ENCODE measurements at places on chromosomes 1 and 21.

DNA sequence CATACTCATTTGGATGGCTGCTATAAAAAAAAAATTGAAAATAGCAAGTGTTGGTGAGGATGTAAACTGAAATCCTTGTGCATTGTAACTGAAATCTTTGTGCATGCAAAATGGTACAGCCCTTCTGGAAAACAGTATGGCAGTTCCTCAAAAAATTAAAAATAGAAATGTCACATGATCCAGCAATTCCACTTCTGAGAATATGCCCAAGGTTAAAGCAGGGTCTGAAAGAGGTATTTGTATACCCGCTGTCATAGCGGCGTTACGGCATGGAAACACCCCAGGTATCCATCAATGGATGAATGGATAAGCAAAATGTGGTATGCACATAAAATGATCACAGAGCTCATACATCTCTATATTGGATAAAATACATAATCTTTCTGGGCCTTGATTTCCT, 116.7 kb downstream of the RUSC1 start:
- DNase-seq, result no peak

- no peak for DNase-seq
Observed at GRCh38 chr21:30612132-30612531, 1.6 kb downstream of the KRTAP6-1 start.

- DNase-seq, result no peak
Observed at GRCh38 chr1:165215676-165216075, 140.8 kb downstream of the LMX1A start.

GRCh38 chr21:43805275-43805800, 16.0 kb downstream of the RRP1 start:
- no peak for DNase-seq

DNA sequence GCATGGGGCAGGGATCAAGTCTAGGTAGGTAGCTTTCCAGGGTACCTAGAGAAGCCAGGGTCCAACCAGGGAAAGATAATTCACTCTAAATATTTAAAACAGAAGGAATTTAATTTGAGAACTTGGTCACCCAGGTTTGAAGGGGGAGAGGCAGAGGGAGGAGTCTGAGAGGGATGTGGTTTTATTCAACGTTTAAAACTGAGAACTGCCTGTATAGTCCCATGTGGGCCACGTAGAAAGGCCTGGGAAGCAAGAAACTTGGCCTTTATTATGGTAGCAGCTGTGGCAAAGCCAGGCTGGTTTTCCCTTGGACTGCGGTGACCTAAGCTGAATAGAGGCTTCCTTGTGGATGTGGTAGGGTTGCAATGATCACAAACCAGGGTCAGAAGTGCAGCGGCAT, 42.0 kb upstream of the DUSP10 start:
- no peak for DNase-seq

DNA sequence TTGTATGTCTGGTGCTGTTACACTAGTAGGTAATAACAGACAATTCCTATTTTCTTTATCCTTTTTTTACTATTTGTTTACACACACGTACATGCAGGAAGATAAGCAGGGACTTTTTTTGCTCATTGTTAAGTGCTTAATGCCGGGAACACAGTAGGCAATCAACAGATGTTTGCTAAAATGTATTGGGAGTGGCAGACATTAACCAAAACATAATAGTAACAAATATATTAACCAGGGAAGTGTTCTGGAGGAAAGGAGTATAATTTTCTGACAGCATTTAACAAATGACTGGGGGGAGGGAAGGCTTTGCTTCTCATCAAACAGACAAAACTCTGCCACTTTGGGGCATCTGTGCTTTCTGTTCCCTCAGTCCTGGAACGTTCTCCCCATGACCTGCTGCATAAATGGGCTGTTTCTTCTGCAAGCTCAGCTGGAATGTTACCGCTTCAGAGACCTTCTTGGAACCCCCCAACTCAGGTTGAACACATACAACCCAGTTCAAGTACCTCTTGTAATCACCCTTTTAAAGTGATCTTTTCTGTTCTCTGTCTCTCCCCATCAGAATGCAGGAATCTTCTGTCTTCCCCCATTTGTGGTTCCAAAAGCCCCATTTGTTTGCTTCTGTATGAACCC, 2.1 kb downstream of the CR1L start:
- DNase-seq, result no peak

DNA sequence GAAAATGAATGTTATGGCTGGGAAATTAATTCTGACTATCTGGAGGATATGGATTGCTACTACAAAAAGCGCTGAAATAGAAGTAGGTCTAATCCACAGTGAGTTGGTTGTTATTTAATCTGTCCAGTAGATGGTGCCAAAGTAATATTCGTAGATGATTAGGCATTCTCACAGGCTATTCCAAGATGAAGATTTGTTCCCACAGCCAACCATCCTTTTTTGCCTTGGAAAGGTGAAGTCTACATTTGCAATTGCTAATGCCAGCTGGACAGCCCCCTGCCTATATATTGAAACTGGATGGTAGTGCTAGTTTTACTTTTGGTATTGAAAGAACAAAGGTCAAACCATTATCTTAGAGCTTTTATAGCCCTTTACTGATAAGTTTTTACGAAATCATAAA, 43.8 kb downstream of the RBM11 start:
- peak; percentile 74 for DNase-seq

GRCh38 chr1:98325646-98326440, 335.7 kb upstream of the SNX7 start:
- DNase-seq, result no peak

GRCh38 chr21:36236052-36236730, 79.6 kb downstream of the DOP1B start:
- no peak for DNase-seq

DNA sequence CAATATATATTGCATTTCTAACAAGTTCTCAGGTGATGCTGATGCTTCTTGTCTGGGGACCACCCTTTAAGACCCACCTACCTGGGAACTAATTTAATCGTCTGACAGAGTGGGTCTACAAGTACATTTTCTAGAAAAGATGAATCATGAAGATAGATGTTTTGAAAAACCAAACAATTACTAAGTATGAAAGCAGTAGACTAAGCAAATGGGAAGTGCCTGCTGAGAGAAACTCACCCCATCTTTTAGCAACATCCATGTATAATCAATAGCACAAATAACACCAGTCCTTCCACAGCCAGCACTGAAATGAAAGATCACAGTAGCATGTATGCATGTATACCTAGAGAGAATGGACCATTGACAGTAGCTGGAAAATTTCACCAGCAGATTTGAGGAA, 17.3 kb downstream of the PTPN22 start:
- DNase-seq, result no peak

GRCh38 chr1:168531615-168532345, 12.0 kb downstream of the XCL2 start:
- no peak for DNase-seq

- peak; percentile 77 for DNase-seq
Observed at GRCh38 chr1:113677250-113678158, 81.8 kb downstream of the PHTF1 start.

DNA sequence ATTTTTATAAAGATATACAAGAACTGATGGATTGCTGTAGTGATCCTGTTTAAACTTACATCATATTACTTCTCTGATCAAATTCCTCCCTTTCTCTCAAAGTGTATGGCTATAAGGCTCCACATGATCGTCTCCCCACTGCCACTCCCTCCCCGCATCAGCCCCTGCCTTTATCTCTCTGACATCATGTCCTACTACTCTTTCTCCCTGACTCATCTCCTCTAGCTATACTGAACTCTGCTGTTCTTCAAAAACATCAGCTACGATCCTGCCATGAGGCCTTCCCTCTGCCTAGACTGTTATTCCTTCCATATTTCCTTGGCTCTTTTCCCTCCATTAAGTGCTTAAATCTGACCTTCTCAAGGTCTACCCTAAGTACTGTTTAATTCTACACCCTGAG, 22.8 kb downstream of the HFM1 start:
- DNase-seq, result no peak

GRCh38 chr1:114702737-114703136, 7.4 kb upstream of the AMPD1 start:
- no peak for DNase-seq

DNA sequence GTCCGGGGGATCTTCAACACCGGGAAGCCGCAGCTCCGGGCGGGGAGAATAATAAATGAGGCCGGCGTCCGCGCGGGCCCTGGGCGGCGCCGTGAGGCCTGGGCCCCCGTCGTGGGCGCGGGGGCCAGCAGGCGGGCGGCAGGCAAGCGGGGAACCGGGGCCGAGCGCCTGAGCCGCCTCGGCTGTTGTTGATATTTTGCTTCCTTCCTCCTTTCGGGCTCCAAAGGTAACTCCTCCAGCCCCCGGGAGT, at the start of gene MEF2D:
TSS of gene MEF2D (minus strand) at position 233 of the 250 bp plus-strand sequence. CDS start 17,483 bp downstream, outside the sequence.
- DNase-seq, result peak; percentile 6

- DNase-seq, result no peak
Observed at GRCh38 chr1:111145542-111145941, 5.5 kb downstream of the CEPT1 start.

- no peak for DNase-seq
Observed at GRCh38 chr1:65882076-65882475, 89.4 kb downstream of the PDE4B start.

- DNase-seq, result no peak
Observed at GRCh38 chr21:34221331-34222030, 142.3 kb upstream of the KCNE2 start.

GRCh38 chr1:206687915-206688442, 3.3 kb downstream of the MAPKAPK2 start:
- peak; percentile 26 for DNase-seq

DNA sequence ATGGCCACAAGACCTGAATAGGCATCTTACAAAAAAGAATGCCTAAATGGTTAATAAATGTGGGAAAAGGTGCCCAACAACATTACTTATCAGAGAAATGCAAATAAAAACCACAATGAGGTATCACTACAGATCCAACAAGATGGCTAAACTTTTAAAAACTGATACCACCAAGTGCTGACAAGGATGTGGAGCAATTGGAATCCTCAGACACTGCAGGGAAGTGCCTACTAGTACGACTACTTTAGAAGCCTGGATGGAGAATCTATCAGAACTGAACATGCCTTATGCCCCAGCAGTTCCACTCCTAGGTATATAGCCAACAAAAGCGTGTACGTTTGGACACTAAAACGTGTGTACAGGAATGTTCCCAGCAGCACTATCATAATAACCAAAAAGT, 19.9 kb downstream of the TNFRSF8 start:
- no peak for DNase-seq

DNA sequence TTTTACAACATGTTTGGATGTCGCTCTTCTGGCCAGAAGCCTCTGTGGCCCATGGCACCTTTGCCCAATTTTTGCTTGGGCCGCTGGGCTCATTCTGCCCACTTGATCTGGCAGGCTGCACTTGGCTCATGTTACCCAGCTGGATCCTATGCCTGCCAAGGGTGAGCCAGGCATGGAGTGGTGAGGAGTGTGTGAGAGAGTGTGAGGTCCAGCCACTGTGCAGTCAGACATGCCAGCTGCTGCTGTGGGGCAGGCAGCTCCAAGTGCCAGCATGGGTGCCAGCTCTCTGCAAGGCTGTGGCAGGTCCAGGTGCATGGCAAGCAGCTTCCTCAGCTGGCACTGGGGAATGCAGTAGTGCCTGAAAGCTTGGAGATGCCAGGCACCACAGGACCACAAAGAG, 71.0 kb downstream of the EBNA1BP2 start:
- no peak for DNase-seq

GRCh38 chr1:225862581-225862950, 19.6 kb downstream of the TMEM63A start:
- no peak for DNase-seq

DNA sequence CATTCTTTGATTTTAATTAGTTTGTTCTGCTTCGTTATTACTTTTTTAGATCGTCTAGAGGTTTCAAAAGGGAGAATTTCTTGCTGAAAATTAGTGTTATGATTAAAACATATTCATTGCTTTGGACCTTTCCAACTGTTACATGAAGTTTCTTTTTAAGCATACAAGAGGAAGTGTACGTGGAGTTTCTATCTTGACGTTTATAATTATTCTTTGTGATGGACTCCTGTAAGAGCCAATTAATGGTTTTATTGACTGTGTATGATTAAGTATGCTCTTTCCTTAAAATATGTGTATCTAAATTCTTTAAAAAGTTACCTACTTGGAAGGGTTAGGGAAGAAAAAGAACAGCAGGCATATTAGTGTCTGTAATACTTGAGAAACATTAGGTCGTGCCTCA, 37.8 kb downstream of the SPEN start:
- DNase-seq, result no peak

DNA sequence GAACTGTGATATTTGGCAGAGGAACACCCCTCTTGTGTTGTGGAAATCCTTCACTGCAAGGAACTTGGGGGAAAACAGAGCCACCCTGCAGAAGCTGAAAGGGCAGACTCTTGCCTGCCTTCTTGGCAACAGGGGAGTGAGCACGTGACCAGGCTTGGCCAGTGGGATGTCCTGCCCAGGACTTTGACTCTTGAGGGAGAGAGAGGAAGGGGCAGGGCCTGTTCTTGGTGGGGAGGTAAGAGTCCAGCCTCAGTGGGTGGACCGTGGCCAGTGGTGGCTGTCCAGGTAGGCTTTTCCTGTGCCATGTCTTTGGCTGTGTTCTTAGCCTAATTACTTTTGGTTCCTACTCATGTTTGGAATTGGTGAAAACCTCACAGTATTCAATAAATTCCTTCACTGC, 8.6 kb upstream of the AK2 start:
- no peak for DNase-seq

All from HAP-1 (cell line).